ENCODE measurements at places on chromosomes 11 and 22.
A peak's percentile ranks its signal among the peaks of the same experiment; 100 is the strongest.

- no peak for DNase-seq
Measured at GRCh38 chr22:42743501-42743991, 22.9 kb upstream of the A4GALT start.

DNA sequence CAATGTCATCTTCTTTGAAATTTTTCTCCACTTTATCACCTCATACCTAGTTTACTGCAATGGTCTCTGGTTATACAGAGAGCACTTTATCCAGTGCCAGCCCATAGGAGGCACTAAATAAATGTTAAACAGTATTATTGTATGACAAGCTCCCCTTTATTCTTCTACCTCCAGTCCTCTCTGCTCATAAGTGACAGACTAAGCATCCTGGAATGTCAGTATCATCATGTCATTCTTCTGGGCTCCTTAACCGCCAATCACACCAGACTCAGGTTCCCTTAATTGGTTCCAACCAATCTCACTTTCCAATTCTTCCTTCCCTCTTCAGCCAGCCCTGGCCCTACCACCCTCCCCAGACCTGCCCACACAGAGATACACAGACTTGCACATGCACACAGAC, 93.1 kb downstream of the RPL27A start:
- DNase-seq: no peak

GRCh38 chr11:86380295-86381059, 5.8 kb downstream of the CCDC81 start:
- no peak for DNase-seq

DNA sequence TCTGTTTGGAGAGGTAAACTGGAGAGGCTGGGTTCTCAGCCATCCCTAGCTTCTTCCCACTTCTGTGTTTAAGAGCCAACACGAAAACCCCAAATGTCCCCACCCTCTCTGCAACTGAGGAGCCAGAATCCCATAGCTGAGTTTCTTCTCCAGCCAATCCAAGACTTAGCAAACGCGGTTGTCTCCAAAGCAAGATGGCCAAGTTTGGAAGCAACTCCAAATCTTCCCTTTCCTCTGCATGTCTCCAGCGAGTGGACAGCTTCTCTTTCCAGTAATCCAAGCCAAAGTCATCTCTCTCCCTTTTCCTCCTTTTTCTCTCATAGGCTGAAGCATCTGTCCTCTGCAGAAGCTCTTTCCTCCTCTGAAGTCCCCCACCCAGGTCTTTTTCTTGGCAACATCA, 539.2 kb downstream of the MIAT start:
- no peak for DNase-seq

DNA sequence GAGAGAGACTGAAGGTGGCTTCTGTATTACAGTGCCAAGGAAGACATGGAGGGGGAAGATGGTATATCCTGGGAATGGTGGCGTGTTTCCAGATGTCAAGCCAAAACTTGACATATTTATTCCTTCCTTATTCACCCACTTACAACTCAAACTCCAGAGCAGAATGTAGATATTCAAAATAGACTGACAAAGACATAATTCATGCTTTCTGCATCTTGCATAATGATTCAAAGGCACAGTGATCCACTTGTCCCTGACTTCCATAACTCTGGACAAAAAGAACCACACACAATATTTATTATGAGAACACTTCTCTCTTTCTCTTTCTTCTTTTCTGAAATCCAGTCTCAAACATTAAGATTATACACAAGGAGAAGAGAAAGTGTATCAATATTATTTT, 48.9 kb downstream of the SLC17A6 start:
- DNase-seq: no peak

DNA sequence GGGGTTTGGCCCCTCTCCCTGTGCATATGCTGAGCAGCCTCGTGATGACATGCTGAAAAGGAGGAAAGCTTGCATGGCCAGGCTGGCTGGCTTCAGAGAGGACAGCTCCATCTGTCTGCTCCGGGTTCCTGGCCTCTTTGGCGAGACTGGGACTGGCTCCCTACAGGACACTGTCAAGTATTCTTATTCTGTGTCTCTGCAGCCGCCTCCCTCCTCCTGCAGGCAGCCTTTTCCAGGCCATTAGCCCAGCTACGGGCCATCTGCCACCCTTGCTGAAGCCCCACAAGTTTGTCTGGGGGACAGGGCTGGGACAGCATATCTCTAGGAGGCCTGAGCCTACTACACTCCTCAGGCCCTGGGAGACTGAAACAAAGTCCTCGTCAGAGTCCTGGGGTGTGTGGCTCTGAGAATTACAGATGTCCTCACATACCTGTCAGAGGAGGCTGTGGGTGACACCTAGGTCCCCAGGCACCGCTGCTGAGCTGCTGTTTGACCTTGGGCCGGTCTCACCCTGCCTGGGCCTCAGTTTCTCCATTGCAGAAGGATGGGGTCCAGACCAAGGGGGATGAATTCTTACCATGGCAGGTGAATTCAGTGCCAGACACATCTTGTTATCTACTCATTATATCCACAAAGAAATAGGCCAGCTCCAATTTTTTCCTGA, 11.0 kb downstream of the MRGPRG start:
- no peak for DNase-seq

- DNase-seq: no peak
Measured at GRCh38 chr11:110200241-110200640, 96.2 kb downstream of the RDX start.

DNA sequence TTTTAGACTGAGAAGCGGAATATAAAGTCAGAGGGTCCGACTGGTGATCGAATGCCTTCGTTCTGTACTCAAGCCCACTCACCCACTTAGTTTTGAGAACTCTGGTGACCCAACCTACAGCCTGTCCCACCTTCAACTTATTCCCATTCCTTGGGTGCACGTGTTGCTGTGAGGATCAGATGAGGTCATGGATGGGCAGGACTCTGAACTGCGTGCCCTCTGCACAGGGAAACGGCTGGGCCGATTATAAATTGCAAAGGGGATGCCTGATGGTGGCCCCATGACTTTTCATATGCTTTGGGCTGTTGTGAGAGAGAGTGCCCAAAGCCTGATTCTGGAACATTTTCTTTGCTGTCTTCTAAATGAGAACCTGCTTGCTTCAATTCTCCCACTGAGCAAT, 16.0 kb upstream of the EHF start:
- DNase-seq: no peak

DNA sequence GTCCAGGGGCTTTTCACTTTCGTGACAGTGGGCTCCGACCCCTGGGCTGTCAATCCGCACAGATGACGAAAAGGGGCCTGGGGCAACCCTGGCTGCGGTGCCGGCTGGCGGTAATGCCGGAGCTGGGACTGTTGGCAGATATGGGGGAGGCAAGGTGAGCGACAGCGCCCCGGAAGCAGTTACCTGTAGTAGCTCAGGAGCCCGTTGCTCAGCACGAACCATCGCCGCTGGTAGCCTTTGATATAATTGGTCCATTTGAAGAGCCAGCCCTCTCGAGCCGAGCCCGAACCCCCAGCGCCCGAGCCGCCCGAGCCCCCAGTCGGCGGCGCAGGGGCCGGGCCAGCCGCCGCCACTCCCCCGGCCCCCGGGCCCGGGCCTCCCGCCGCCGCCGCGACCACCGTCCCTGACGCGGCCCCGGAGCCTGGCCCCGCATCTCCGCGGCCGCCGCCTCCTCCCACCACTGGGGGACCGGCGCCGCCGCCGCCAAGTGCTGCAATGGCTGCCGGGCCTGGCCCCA, 396 bp downstream of the OSBP start:
- DNase-seq: peak; percentile 69

DNA sequence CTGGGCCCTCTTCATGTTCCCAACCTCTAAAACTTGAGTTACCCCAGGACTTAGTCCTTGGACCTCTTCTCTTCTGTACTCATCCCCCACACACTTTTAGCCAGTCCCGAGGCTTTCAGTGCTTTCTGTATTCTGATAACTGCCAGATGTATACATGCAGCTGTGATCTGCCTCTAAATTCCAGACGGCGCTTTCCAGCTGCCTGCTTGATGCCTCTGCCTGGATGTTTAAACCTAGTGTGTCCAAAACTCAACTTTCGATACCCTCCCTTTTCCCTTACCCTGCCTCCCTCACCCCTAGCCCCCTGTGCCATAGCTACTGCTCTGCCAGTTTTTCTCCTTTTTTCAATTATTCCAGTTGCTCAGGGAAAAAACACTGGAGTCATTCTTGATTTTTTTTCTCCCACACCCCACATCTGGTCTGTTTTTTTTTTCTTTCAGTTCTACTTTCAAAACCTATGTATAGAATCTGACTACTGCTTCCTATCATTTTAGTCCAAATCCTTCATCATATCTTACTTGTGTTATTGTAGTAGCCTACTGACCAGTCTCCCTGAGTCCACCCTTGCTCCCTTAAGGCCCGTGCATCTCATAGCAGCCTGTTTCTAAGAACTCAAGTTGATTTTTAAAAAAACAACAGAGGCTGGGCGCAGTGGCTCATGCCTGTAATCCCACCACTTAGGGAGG, 32.9 kb upstream of the TECTA start:
- DNase-seq: no peak

DNA sequence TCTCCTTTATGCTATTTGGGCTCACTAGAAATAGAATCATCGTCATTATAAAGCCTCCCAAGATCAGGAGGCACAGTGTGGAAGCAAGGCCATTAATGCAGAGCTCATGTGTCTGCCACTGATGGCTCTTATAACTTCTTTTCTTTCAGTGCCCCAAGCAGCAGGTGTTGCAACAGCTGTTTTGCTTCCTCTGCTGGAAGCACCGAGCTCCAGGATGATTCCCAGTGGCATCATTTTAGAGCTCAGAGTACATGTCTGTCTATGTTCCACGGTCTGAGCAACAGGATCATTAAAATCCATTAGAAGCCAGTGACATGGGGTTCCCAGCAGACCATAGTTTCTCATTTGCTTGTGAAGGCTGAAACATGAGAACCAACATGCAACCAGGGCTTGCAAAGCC, 803.0 kb upstream of the FAT3 start:
- DNase-seq: no peak

GRCh38 chr11:102204174-102204573, 93.9 kb downstream of the YAP1 start:
- DNase-seq: no peak

GRCh38 chr11:121696931-121697670, 244.3 kb upstream of the SORL1-AS1 start:
- DNase-seq: no peak

GRCh38 chr11:123569393-123569792, 85.0 kb downstream of the SCN3B start:
- DNase-seq: no peak

- no peak for DNase-seq
Measured at GRCh38 chr11:32434356-32435151, 785 bp downstream of the WT1 start.

- no peak for DNase-seq
Measured at GRCh38 chr11:65871811-65872548, 620 bp downstream of the EFEMP2 start.

- no peak for DNase-seq
Measured at GRCh38 chr11:6440906-6441358, at the start of gene HPX. TSS of gene HPX (minus strand) at chr11:6440987. CDS start at chr11:6440963, 24 bp downstream.

GRCh38 chr11:108512708-108513107, 14.5 kb upstream of the POGLUT3 start:
- DNase-seq: no peak

- DNase-seq: no peak
Measured at GRCh38 chr11:116225784-116226585, 546.8 kb downstream of the BUD13 start.

GRCh38 chr11:93704237-93704636, 37.1 kb downstream of the TAF1D start:
- DNase-seq: no peak

GRCh38 chr22:34736081-34736480, 329.9 kb upstream of the ISX start:
- DNase-seq: no peak

GRCh38 chr22:26610072-26610958, 7.5 kb downstream of the CRYBB1 start:
- DNase-seq: peak; percentile 70

- DNase-seq: no peak
Measured at GRCh38 chr11:132734217-132734616, 798.1 kb downstream of the OPCML start.

GRCh38 chr11:86355256-86355655, 19.4 kb upstream of the CCDC81 start:
- DNase-seq: no peak

DNA sequence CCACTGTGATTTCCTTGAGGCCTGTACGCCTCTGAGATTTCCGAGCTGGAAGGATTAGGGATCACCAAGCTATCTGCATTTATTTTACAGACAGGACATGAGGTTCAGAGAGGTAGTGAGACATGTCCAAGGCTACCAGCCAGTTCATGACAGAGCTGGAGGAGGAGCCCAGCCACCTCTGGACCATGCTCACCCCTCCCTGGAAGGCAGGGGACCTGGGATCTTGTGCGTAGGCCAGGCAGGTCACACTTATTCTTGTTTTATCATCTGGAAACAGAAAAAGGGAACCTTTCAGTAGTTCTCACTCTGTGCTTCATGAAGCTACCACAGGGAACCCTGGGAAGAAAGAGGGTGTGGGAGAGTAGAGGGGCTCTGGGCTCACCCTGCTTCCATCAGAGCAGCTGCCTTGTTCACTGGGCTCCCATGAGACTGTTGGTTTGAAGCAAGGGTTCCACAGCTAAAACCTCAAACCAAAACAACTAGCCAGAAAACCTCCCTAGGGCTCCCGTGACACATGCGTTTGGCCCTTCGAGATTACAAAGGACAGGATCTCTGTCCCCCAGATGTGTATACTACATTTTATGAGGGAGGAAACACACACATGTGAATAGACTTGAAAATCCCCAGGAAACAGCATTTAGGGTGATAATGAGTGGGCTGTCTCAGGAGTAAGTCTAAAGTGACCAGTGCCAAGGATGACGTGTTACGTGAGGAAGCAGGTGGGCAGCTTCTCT, 106.4 kb downstream of the DSCAML1 start:
- DNase-seq: no peak

DNA sequence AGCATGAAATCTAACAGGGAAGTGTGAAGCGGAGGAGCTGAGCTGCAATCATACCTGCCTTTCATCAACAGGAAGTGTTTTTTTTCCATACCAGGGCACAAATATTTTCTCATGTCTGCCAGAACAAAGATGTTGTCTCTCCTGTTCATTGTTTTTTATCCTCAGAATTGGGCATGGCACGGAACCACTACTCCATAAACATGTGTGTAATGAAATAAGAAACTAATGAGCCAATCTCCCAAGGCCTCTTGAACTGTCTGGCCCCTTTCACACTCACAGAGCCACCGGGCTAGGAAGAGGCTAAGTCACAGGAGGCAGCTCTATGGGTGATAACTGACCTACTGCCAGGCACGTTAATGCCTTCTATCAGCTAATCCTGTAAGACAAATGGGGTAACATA, 124.4 kb downstream of the ETS1 start:
- DNase-seq: no peak

GRCh38 chr11:22491555-22492225, 133.9 kb downstream of the FANCF start:
- DNase-seq: no peak

DNA sequence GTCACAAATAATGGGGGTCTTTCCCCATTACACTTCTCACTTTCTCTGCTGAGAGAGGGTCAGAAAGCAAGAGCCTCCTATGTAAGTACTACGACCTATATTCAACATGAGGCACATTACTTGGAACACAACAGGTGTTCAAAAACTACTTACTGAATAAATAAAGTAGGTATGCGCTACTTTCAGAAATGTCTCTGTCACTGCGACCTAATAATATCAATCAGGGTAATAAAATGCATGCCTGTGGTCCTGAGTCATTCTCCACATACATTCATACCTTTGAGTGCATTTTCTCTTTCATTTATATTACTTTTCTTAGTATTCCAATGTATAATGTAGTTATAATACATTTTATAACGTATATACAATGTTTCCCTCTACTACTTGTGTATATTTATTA, 838.9 kb downstream of the DLG2 start:
- DNase-seq: no peak

GRCh38 chr11:46597609-46598219, 3.9 kb upstream of the AMBRA1 start:
- no peak for DNase-seq

GRCh38 chr11:11230802-11231562, 122.1 kb downstream of the CSNK2A3 start:
- DNase-seq: peak; percentile 49
